ENCODE measurements at places on chromosomes 5 and 9.

- ATAC-seq = no peak
Measured at GRCh38 chr5:2921651-2922050, 170.2 kb upstream of the IRX2 start.

- ATAC-seq = no peak
Measured at GRCh38 chr9:131575946-131576853, 30.9 kb downstream of the PRRT1B start.

GRCh38 chr9:81894891-81895290 lies 33.3 kb upstream of the SPATA31D4 start:
- ATAC-seq = peak; percentile 43

- ATAC-seq = no peak
Measured at GRCh38 chr9:15249981-15250380, 57.0 kb downstream of the TTC39B start.

DNA sequence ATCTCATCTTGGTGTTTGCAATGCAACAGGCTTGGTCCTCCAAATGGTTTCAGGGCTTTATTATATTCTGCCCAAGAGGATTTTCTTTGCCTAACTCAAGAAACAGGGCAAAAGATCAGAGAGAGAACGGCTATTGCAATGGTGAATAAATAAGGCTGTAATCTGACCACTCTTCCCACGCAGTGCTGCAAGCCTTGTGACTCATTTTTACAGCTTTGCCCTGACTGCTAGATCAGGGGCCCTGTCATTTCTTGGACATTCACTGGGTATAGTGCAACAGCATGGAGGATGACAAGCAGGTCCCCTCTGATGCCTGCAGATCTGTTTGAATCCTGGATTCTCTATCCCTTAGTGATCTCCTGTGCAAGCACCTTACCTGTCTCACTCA lies 459.1 kb downstream of the EBF1 start:
- ATAC-seq = no peak

GRCh38 chr5:167582886-167583285 lies 708.6 kb upstream of the WWC1 start:
- no peak for ATAC-seq

GRCh38 chr5:122965111-122965510 lies 71.4 kb downstream of the PPIC start:
- ATAC-seq = no peak

DNA sequence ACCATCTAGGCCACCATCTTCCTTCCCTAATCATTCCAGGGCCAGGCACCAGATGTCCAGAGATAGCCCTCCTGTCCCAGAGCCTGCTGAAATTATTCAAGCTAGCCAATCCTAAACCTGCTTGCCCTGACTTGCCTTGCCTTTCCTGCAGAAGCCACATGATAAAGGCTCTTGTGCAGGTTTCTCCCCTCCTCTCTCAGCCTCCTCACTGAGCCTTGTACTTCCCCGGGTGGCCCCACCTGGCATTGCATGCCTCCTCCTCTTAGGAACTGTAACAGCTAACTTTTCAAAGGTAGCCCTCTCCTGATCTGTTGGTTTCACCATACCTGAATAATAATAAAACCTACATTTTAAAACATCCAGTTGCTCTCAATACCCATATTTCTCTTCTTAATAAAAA lies 42.6 kb downstream of the DIRAS2 start:
- ATAC-seq = no peak

GRCh38 chr9:96621618-96622017 lies 2.0 kb upstream of the CDC14B start:
- ATAC-seq = no peak

GRCh38 chr5:1105350-1106265 lies 6.3 kb downstream of the SLC12A7 start:
- peak; percentile 68 for ATAC-seq

- ATAC-seq = no peak
Measured at GRCh38 chr9:79694208-79694607, 122.4 kb downstream of the TLE4 start.

All from stimulated activated memory B cell treated with anti-CD40 and anti-IgM and Interleukin-4, amounts not matched to agents 10 μg/mL and 1 μg/mL and 100 μg/mL, for 72 hours (primary cell).